NCI-H446 (cell line): ENCODE measurements at places on chromosomes 5 and 9.

DNA sequence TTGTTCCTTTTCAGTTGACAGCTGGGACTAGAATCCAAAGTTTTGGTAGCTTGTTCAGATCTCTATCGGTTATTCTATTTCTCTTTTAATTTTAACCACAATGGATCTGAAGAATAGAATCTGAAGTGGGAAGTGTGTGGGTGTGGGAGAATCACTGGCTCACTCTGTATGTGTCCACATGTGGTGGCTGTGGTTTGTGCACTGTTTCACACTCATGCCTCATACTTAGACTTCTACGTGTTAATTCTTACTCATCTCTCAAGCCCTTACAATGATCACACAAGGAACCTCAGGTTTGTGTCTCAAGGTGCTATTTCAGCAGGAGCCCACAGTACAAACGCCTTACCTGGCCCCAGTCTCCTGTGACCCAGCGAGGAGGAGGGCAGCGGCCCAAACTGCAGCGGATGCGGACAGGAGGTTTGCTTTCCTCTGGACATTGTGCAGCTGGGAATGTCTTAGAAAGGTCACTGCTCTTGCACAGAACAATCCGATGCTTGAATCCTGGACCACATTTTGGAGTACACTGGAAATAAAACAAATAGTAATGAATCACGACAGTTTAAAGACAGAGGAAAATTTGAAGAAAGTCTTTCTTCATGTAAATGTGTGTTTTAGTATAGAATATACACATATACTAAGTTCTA lies 309.1 kb downstream of the ADAMTS6 start:
- DNase-seq: no peak

- peak; percentile 90 for DNase-seq
Observed at GRCh38 chr9:38620483-38621433, at the start of gene ANKRD18A. Gene ANKRD18A, minus strand, starts transcription at chr9:38620596. Its CDS starts 311 bp downstream, at chr9:38620285.

- no peak for DNase-seq
Observed at GRCh38 chr5:91065496-91065895, 317.6 kb downstream of the ARRDC3 start.

- DNase-seq: no peak
Observed at GRCh38 chr9:76580820-76581219, 121.8 kb downstream of the GCNT1 start.

- DNase-seq: peak; percentile 50
Observed at GRCh38 chr9:127311239-127311741, 46.7 kb downstream of the GARNL3 start.

- DNase-seq: no peak
Observed at GRCh38 chr9:111386386-111386785, 56.4 kb upstream of the OR2K2 start.

- no peak for DNase-seq
Observed at GRCh38 chr9:75616841-75617566, 273.5 kb upstream of the PCSK5 start.

DNA sequence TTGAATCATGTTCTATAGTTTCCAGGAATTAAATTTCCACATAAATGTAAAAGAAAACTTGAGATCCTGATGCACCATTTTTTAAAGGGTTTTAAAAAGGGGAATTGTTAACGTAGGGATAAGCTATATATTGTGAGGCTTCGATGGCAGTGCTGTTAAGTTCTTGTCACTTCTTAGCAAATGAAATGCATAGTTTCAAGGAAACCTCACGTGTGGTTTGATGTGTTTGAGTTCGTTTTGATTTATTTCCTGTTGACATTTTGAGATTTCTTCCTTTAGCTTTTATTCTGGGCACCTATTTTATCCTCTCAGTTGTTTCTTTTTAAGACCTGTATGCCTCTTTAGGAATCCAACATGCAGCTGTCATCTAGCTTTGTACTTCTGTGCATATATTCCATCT lies 301.0 kb downstream of the DOCK8 start:
- DNase-seq: no peak

GRCh38 chr5:131466171-131466766 lies 168.8 kb downstream of the RAPGEF6 start:
- no peak for DNase-seq

- no peak for DNase-seq
Observed at GRCh38 chr9:27848315-27848714, 275.0 kb upstream of the C9orf72 start.

- DNase-seq: no peak
Observed at GRCh38 chr5:87410931-87411330, 1.8 kb downstream of the CCNH start.

DNA sequence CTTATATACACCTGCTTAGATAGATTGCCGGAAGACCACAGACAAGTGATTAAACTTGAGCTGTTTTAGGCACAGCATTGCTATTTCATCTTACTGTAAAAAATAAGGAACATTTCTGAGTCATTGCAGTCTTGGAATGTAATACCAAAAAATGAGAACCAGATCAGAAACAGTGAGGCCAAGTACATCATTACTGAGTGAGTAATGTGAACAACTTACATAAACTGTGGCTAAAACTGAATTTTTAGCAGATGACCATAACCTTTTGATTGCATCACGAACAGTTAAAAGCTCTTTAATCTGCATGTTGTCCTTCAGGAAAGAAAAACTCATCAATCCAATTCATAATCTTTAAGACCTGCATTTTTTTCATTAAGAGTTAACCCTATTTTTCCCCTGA lies 157.1 kb upstream of the FGF10 start:
- no peak for DNase-seq

DNA sequence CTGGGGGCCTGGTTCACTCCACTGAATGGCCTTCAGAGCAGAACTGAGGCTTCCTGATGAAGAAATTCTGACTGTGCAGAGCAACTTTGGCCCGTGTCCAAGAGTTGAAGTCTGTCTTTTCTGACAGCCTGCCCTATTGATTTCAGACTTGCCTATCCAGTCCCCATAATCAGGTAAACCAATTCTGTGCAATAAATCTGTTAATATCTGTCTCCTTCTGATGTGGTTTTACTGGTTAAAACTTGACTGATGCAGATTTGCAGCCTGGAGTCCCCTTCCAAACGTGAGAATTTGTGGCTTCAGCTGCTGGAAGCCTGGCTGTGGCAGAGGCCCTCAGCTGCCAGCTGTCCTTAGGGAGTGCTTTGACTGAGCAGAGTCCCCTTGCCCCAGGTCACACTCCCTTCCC lies 283.9 kb upstream of the ANKRD55 start:
- DNase-seq: peak; percentile 25

DNA sequence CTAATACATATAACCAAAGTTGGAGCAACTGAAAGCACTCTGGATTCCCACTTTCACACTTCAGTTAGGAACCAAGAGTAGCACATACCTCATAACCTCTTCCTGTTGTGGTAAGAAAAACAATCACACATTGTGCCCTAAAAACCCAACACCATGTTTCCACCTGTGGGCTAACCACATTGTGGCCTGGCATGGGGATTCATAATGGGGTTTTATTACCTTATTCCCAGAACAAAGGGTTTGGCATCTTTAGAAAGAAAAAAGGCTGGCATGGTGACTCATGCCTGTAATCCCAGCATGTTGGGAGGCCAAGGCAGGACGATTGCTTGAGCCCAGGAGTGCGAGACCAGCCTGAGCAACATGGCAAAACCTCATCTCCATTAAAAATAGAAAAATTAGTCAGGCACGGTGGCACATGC lies 60.6 kb downstream of the HSD17B3 start:
- DNase-seq: no peak

DNA sequence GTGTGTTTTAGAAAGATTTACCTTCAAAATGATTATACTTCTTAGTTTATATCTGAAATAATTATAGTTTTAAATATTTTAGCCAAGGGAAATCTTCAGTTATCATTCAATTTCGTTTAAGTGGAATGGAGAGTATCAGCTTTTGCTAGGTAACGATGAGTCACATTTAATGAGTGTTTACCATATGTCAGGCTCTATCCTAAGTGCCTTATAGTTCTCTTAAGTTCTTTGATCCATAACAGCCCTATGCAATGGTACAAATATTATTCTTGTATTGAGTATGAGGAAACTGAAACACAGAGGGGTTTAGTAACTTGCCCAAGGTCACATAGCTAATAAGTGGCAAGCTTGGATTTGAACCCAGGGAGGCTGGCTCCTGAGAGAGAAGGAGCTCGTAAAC lies 37.5 kb upstream of the SHB start:
- DNase-seq: peak; percentile 7

GRCh38 chr9:86324308-86324707 lies 29.9 kb downstream of the TUT7 start:
- no peak for DNase-seq

DNA sequence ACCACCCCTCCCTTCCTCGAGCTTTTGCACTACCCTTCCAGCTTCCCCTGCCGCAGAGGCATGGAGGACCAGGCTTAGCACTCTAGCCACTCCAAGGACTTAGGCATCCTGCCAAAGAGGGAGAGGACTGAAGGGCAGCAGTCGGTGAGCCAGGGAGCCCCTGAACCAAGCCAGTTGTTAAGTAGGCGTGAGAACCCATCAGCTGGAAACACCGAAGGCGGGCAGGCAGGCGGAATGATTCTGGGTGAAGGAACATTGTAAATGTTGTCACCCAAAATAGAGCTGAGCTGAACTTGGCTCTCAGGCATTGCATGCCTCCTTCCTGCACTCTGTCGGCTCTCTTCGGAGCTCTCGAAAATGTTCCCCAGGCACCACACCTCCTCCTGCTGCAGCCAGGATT lies 42.8 kb downstream of the NRG2 start:
- DNase-seq: no peak

DNA sequence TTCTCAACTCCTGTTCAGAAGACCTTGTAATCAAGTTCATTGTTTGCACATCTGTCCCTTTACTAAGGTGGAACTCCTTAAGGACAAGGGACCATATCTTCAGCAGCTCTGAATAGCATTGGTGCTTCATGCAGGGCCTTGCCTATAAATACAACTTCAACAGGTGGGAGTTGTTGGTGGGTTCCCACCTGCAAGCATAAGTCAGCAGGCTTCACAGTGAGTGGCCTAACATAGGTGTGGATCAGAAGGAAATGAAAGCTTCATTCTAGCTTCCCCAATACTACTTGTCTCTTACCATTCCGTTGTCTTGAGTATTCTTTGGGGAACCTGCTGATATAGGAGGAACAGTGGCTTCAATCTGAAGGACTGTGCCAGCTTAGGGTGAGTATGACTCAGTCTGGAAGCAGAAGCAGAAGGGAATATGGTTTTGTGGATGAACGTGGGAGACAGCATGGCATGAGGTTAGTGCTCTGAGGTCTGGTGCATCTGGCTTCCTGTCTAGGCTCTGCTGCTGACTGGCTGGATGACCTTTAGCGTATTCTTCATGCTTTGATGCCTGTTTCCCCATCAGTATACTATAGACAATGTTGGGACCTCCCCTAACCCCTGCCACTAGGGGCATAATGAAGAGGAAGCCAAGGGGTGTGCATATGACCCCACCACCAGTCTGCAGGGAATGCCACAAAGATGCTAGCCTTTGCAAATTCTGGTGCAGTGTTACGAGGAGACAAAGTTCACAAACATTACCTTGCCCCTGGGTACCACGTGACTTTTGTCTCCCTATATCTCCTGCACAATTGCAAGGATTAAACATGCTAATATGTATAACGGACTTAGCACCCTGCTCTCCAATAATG lies 192.3 kb downstream of the PALM2AKAP2 start:
- DNase-seq: no peak

DNA sequence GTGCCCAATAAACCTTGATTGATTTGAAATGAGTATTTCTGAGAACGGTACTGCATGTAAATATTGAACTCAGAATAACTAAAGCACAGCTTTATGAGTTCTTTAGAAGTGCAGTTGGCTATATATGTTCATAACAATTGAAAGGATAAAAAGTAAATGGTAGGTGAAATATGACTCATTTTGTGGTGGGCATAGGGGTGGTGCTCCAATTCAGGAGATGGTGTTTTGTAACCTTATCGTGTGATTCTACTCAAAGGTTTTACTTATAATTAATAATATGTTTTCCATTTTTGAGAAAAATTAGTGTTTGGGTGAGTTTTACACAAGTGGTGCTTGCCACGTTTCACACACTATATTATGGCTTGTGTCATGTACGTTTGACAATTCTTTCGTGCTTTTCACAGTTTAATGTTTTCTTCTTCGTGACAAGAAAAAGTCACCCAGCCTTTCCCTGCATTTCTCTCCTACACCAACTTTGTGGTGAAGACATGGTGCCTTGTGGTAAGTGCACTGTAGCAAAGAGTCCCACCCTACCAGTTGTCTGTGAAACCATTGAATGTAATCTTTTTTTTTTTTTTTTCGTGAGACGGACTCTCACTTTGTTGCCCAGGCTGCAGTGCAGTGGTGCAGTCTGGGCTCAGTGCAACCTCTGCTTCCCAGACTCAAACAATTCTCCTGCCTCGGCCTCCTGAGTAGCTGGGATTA lies 492.5 kb upstream of the SGCD start:
- DNase-seq: no peak

DNA sequence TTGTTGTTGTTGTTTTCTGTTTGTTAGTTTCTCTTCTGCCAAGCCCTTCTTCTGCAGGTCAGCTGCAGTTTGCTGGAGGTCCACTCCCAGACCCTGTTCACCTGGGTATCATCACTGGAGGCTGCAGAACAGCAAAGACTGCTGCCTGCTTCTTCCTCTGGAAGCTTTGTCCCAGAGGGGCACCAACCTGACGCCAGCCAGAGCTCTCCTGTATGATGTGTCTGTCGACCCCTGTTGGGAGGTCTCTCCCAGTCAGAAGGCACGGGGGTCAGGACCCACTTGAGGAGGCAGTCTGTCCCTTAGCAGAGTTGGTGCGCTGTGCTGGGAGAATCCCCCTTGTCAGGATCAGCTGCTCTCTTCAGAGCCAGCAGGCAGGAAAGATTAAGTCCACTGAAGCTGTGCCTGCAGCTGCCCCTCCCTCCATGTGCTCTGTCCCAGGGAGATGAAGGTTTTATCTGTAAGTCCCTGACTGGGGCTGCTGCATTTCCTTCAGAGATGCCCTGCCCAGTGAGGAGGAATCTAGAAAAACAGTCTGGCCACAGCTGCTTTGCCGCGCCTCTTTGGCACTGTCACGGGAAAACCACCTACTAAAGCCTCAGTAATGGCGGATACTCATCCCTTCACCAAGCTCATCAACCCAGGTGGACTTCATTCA lies 299.2 kb downstream of the EDIL3 start:
- DNase-seq: no peak

DNA sequence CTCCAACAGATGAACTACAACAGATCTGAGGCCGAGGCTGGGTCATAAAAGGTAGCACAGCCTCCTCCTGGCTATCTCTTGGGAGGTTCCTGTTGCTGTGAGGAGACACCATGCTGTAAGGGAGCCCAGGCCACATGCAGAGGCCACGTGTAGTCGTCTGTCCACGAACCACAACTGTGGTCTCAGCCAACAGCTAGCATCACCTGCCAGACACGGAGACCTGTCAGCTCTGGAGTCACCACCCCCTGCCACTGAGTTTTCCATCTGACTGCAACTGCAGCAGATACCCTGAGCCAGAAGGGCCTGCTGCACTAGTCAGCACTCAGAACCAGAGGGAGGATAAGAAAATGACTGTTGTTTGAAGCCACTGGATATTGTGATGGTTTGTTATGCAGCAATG lies 12.7 kb upstream of the GOLM1 start:
- no peak for DNase-seq
